ENCODE measurements at places on chromosomes 7 and 10. TPM values are rescaled to one million over a fixed set of nuclear protein-coding genes. Genes with fewer than 3 reads are reported as not detected.

DNA sequence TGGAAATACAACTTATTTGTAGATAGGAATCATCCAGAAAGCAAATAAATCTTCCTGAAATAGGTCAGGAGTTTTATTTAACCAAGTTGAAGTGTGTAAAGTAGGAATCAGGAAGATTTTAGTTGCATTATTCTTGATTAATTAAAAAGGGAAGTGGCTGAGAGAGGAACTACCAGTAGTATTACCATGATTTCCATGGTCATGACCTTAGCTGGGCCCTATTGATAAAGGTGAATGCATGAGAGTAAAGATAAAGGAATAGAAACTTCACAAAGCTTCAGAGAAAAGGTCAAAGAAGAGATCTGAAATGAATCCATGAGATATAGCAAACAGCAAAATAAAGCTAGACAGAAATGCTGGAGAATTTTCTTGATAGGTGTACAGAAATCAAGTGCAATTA lies 46.2 kb upstream of the DLX6 start:
- no peak overlapping the region for H3K27ac ChIP-seq
- peaks cover 38% of the 10 kb centered on the region for H3K27me3 ChIP-seq
- DNase-seq: no peak
- H3K4me3 ChIP-seq: no peak overlapping the region
- no peaks in the 10 kb centered on the region for H3K36me3 ChIP-seq
- H3K4me1 ChIP-seq: no peaks in the 10 kb centered on the region

- no peak overlapping the region for H3K27ac ChIP-seq
- H3K4me3 ChIP-seq: no peak overlapping the region
- H3K27me3 ChIP-seq: no peaks in the 10 kb centered on the region
- H3K4me1 ChIP-seq: peaks cover 3% of the 10 kb centered on the region
- H3K36me3 ChIP-seq: no peaks in the 10 kb centered on the region
- DNase-seq: no peak
Observed at GRCh38 chr10:5895365-5895764, 5.3 kb downstream of the FBH1 start.

The KCP gene
- total RNA-seq: 0.33 TPM

GRCh38 chr10:34773636-34774630 lies 41.2 kb downstream of the PARD3 start:
- H3K27ac ChIP-seq: no peak overlapping the region
- no peaks in the 10 kb centered on the region for H3K36me3 ChIP-seq
- DNase-seq: no peak
- H3K27me3 ChIP-seq: no peaks in the 10 kb centered on the region

- H3K27ac ChIP-seq: no peak overlapping the region
- H3K27me3 ChIP-seq: no peaks in the 10 kb centered on the region
- no peak for DNase-seq
- no peaks in the 10 kb centered on the region for H3K36me3 ChIP-seq
- no peak overlapping the region for H3K4me3 ChIP-seq
Observed at GRCh38 chr10:102425444-102425843, 4.8 kb downstream of the FBXL15 start.

The ANKRD30A gene
- total RNA-seq: 2.6 TPM

DNA sequence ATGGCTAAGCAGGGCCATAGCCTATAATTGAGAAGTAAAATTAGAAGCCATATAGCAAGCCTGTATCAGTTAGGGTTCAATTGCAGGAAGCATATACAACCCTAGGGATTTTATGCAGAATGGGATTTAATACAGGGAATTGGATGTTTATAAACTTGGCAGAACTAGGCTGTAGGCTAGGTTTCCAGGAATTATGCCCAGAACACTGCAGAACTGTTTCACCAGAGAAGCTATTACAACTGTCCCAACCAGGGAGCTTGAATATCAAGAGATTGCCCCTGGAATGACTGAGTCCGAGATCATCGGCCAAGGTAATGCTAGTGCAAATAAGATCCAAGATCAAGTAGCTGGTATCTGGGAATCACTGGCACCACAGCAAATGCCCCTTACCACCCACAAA lies 64.0 kb downstream of the PRR15 start:
- H3K36me3 ChIP-seq: no peaks in the 10 kb centered on the region
- DNase-seq: no peak
- H3K27me3 ChIP-seq: no peaks in the 10 kb centered on the region
- H3K27ac ChIP-seq: no peak overlapping the region
- H3K4me1 ChIP-seq: no peaks in the 10 kb centered on the region

DNA sequence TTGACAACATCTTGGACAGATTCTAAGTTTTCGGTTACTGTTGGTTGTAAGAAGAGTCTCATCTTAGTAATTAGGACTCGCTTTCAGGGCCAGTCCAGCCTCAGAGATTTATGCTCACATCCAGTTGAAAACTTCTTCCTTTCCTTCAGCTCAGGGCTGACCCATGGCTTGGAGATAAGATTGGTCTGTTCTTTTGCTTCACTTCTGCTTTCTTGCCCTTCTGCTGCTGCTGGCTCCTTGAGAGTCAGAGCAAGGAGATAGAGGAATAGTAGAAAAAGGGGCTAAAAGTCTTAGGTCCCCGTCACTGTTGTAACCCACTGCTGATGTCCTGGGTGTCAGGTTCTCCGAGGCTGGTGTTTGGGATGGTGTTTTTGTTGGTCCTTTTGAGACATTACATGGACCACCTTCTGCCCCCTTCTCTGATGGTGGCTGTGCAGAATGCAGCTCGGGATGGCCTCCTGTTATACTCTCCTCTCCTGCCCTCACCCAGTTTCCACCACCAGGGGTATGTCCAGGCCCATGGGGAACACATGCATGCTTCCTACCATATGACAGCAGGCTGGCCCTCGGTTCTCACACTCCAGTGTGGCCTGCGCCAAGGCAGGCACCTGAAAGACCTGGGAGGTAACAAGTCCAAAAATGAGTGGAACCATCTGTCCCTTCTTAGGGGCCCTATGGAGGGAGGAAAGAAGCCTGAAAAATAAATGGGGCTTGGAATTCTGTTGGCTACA lies 67.8 kb upstream of the PCBD1 start:
- H3K27me3 ChIP-seq: no peaks in the 10 kb centered on the region
- DNase-seq: no peak
- no peaks in the 10 kb centered on the region for H3K36me3 ChIP-seq
- no peaks in the 10 kb centered on the region for H3K4me1 ChIP-seq

The NXPH1 gene
- total RNA-seq: not detected

GRCh38 chr7:151385626-151386300 lies 24.1 kb downstream of the WDR86 start:
- no peaks in the 10 kb centered on the region for H3K36me3 ChIP-seq
- peaks cover 15% of the 10 kb centered on the region for H3K4me1 ChIP-seq
- no peak overlapping the region for H3K4me3 ChIP-seq
- H3K27me3 ChIP-seq: no peaks in the 10 kb centered on the region
- peak overlapping the region; percentile 61 for H3K27ac ChIP-seq

GRCh38 chr7:79828866-79829265 lies 305.8 kb upstream of the GNAI1 start:
- no peaks in the 10 kb centered on the region for H3K36me3 ChIP-seq
- no peak for DNase-seq
- H3K4me1 ChIP-seq: no peaks in the 10 kb centered on the region
- no peak overlapping the region for H3K27ac ChIP-seq
- H3K27me3 ChIP-seq: no peaks in the 10 kb centered on the region

DNA sequence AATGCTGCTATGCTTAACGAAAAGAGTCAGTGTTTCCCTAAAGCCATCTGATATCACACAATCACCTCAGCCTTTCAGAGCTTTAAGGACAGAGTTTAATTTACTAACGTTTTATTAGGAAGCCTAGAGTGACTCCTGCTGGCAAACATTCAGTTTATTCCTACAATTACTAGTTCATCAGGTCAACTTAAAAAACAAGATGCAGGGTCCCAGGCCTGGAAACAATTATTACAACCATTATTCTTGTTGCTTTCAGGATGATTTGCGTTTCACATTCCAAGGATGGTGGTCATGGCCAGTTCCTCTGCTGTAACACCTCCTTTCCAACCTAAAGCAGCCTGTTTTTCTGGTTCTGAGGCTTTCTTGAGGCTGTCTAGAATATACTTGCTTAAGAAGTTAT lies 1.5 kb upstream of the FAM53B start:
- peaks cover 4% of the 10 kb centered on the region for H3K4me1 ChIP-seq
- no peaks in the 10 kb centered on the region for H3K27me3 ChIP-seq
- H3K27ac ChIP-seq: peak overlapping the region; percentile 90
- no peak for DNase-seq
- H3K36me3 ChIP-seq: no peaks in the 10 kb centered on the region

DNA sequence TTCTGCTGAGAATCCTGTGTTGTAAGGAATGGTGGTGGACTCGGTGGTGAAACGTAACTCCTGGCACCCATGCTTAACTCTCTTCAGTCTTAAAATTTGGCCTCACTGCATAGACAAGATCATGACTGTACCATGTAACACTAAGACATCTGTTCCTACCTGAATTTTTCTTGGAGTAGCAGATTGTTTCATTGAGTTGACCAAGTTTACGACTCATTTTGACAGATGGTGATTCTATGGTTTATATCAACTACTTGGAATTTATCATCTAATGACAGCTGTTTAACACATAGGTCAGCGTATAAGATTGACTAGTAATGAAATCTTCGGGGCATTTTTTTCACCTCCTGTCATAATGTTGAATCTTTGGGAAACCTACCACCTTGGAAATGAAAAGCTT lies 184.2 kb downstream of the CELF2 start:
- H3K36me3 ChIP-seq: no peaks in the 10 kb centered on the region
- no peak overlapping the region for H3K27ac ChIP-seq
- H3K4me1 ChIP-seq: no peaks in the 10 kb centered on the region
- no peaks in the 10 kb centered on the region for H3K27me3 ChIP-seq

Measured in breast epithelium (tissue), 4 donors.